ENCODE measurements at places on chromosomes 2 and 18. TPM values are rescaled to one million over a fixed set of nuclear protein-coding genes. Genes with fewer than 3 reads are reported as not detected.

IL36RN gene
- total RNA-seq: not detected

GRCh38 chr2:27823569-27823968 lies 52.0 kb downstream of the MRPL33 start:
- DNase-seq: no peak

GRCh38 chr18:34097312-34097711 lies 127.4 kb downstream of the NOL4 start:
- no peak for DNase-seq

GRCh38 chr2:96359310-96359709 lies 23.7 kb downstream of the NCAPH start:
- DNase-seq: no peak

Data from lower lobe of right lung (tissue), 2 donors.